ENCODE measurements at places on chromosomes 5 and 9. TPM values are rescaled to one million over a fixed set of nuclear protein-coding genes. Genes with fewer than 3 reads are reported as not detected.
A peak's percentile ranks its signal among the peaks of the same experiment; 100 is the strongest.

The SPINK4 gene
- total RNA-seq, result not detected

DNA sequence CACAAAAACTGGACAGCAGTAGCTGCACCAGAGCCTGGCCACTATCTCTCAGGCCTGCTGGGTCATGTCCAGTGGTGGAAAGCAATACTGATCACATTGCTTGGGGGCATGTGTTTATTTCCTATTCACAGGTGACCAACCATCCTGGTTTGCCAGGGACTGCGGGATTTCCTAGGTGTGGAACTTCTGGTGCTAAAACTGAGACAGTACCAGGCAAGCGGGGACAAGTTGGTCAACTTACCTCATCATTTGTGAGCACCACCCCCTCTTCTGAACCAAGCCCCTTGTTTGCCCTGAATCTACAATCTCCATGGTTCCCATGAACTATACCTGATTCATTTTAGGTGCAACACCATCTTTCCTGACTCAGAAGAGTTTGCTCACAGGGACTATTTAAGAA lies 81.3 kb downstream of the TNC start:
- H3K36me3 ChIP-seq, result no peaks in the 10 kb centered on the region
- H3K27ac ChIP-seq, result no peak overlapping the region
- no peaks in the 10 kb centered on the region for H3K4me1 ChIP-seq
- no peak overlapping the region for H3K4me3 ChIP-seq
- H3K27me3 ChIP-seq, result no peaks in the 10 kb centered on the region

DNA sequence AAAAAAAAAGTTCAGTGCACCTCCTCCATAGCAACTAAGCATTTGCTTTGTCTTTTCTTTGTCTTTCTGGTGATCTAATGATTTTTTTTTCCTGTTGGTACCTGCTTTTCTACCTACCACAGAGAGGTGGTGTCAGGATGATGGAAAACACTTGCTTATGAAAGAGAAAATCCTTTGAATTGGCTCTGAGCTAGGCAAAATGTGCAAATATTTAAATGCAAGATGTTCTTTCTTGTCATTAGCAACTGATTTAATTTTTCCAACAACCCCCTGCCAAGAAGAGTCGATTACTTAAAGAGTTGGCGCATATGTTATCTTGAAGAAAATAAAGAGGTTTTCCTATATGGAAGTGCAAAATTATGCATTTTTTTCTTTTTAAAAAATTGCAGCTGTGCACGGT lies 37.7 kb downstream of the TNC start:
- no peaks in the 10 kb centered on the region for H3K36me3 ChIP-seq
- no peak for DNase-seq
- H3K4me1 ChIP-seq, result no peaks in the 10 kb centered on the region
- H3K27ac ChIP-seq, result no peak overlapping the region
- no peak overlapping the region for H3K4me3 ChIP-seq
- peaks cover 4% of the 10 kb centered on the region for H3K27me3 ChIP-seq

The PTGDS gene
- 4.7 TPM for total RNA-seq

The SLC25A2 gene
- total RNA-seq, result not detected

The MTAP gene
- total RNA-seq, result 0.31 TPM

The CTSL gene
- total RNA-seq, result 76.4 TPM

The DBH gene
- total RNA-seq, result not detected

DNA sequence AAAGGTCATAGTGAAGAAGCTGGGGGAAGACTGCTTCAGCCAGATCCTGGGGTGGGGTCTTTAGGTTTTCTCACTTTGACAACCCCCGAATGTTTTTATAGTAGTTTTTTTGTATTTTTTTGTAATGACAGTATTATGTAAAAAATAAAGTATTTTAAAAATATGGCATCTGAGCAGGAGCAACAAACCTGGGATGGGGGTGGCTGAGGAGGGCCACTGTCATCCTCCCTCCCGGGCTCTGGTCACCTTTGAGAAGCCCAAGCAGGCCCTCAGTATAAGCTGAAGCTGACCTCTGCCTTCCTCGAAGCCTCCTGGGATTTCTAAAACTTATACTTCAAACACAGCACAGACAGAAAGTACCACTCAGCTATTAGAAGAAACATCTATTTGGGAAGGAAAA lies 8.7 kb downstream of the DNAJB5 start:
- peak; percentile 1 for DNase-seq
- H3K4me3 ChIP-seq, result no peak overlapping the region
- peaks cover 45% of the 10 kb centered on the region for H3K4me1 ChIP-seq
- no peaks in the 10 kb centered on the region for H3K27me3 ChIP-seq

The MEIKIN gene
- total RNA-seq, result not detected

GRCh38 chr9:132770770-132771310 lies 100.6 kb downstream of the GTF3C4 start:
- H3K27ac ChIP-seq, result no peak overlapping the region
- H3K4me3 ChIP-seq, result no peak overlapping the region
- no peak for DNase-seq
- no peaks in the 10 kb centered on the region for H3K36me3 ChIP-seq

DNA sequence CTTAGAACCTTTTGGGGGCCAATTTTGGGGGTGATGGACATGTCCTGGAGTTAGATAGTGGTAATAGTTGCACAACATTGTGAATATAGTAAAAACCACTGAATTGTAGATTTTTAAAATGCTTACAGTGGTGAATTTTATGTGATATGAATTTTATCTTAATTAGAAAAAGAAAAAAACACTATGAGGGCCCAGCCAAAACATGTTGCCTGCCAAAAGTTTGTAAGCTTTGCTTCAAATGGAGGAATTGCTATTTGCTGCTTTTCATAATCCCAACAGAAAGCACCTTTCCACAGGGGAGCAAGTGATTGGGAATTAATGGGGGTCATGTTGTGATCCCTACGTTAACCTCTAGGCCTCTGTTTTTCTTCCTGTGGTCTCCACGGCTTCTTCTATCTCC lies 19.1 kb downstream of the TNFAIP8 start:
- DNase-seq, result no peak
- H3K36me3 ChIP-seq, result peaks cover 2% of the 10 kb centered on the region
- H3K27ac ChIP-seq, result no peak overlapping the region

DNA sequence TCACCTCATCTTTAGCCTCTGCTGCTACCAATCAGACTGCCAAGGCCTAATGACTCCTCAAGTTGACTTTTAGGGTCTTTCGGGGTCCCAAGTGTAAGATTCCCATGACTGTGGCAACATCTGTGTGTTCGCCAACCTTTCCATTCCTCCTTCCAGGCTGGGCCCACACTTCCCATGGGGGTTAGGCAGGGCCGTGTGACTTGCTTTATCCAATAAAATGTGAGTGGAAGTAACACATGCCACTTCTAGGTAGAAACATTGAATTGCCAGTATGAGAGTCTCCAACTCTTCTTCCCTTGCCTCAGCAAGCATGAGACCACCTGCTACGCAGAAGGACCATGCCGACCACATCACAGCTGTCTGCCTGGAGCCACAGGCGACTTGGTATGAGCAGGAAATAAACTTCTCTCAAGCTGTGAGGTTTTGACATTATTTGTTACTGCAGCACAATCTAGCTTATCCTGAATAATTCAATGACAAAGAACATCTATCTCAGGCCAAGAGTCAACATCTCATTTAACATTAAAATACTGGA lies 190.4 kb upstream of the IER5L start:
- H3K27me3 ChIP-seq, result no peaks in the 10 kb centered on the region
- H3K27ac ChIP-seq, result no peak overlapping the region
- no peaks in the 10 kb centered on the region for H3K36me3 ChIP-seq
- H3K4me3 ChIP-seq, result no peak overlapping the region
- H3K4me1 ChIP-seq, result no peaks in the 10 kb centered on the region
- DNase-seq, result no peak

The C9 gene
- total RNA-seq, result 0.51 TPM

The SHOC1 gene
- total RNA-seq, result not detected

GRCh38 chr5:123035360-123035917 lies 1.1 kb downstream of the PPIC start:
- H3K4me1 ChIP-seq, result 0 out of 3 replicates have a peak, but pooled peaks cover 2% of the 10 kb centered on the region
- peak overlapping the region; percentile 55 for H3K4me3 ChIP-seq
- H3K27me3 ChIP-seq, result peaks cover 24% of the 10 kb centered on the region
- H3K27ac ChIP-seq, result no peak overlapping the region

The CCL27 gene
- not detected for total RNA-seq

The HINT2 gene
- total RNA-seq, result 34.2 TPM

GRCh38 chr5:121024416-121025311 lies 560.6 kb downstream of the PRR16 start:
- no peak overlapping the region for H3K4me3 ChIP-seq
- no peaks in the 10 kb centered on the region for H3K27me3 ChIP-seq
- H3K27ac ChIP-seq, result no peak overlapping the region
- H3K4me1 ChIP-seq, result no peaks in the 10 kb centered on the region

DNA sequence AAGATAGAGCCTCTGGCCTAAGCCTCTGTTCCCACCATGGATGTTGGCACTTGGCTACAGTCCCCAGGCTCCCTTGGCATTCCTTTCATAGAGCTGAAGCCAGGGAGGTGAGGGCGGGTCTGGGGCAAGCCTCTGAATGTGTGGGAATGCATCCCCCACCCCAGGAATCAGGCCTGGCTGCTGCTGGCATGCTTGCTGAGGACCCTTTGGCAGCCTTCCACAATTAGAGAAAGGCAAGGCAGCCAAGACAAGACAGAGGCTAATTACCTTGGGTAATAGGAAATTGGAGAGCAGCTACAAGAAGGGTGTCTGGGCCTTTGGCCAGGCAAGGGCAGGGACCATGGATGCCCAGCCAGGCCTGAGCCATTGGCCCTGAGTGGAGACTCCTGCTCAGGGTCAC lies 204.4 kb upstream of the TRIM32 start:
- no peaks in the 10 kb centered on the region for H3K27me3 ChIP-seq
- H3K27ac ChIP-seq, result no peak overlapping the region
- no peaks in the 10 kb centered on the region for H3K36me3 ChIP-seq
- H3K4me3 ChIP-seq, result no peak overlapping the region
- DNase-seq, result no peak

DNA sequence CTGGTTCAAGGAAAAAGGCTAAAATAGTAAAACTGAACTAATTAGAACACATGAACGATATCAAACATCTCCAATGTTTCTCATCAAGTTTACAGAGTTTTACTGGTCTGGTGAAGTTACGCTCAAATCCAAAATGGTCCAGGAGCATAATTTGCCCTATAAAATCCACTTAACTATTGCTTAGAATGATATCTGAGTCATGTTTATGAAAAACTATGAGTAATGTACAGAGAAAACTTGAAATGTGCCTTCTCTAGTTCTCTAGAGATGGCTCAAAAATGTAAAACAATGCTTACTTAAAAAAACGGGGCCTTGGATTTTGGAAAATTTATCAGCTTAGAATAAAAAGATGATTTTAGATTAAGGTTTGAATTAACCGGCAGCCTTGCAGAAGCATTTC lies 108.1 kb downstream of the FBXW11 start:
- H3K36me3 ChIP-seq, result peaks cover 16% of the 10 kb centered on the region
- no peak for DNase-seq
- no peak overlapping the region for H3K4me3 ChIP-seq
- H3K27ac ChIP-seq, result no peak overlapping the region

DNA sequence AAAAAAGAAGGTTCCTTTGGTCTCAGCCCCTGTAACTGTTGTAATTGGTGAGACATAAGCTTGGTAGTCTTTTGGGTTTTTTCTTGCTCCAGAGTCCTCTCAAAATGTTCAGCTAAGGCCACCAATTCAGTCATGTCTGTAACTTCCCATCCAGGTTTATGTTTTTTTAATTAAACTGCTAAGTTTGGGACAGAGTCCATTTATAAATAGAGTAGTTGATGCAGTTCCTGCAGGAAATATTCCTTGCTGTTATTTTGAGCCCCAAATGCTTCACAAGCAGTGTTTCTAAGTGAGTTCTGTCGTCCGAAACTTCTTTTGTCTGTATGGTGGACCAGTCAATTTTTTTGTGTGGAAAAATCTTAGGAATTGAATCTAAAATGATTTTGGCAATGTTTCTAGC lies 155.0 kb downstream of the AOPEP start:
- no peaks in the 10 kb centered on the region for H3K36me3 ChIP-seq
- H3K27me3 ChIP-seq, result no peaks in the 10 kb centered on the region
- peaks cover 14% of the 10 kb centered on the region for H3K4me1 ChIP-seq
- DNase-seq, result no peak
- H3K4me3 ChIP-seq, result no peak overlapping the region
- H3K27ac ChIP-seq, result no peak overlapping the region

DNA sequence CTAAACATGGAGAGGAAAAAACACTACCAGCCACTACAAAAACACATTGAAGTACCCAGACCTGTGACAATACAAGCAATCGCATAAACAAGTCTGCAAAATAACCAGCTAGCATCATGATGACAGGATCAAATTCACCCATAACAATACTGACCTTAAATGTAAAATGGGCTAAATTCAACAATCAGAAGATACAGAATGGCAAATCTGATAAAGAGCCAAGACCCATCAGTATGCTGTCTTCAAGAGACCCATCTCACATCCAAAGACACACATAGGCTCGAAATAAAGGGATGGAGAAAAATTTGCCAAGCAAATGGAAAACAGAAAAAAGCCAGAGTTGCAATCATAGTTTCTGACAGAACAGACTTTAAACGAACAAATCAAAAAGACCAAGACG lies 294.4 kb downstream of the MEF2C start:
- no peak for DNase-seq
- H3K27ac ChIP-seq, result no peak overlapping the region
- no peaks in the 10 kb centered on the region for H3K27me3 ChIP-seq
- no peaks in the 10 kb centered on the region for H3K4me1 ChIP-seq
- H3K4me3 ChIP-seq, result no peak overlapping the region
- no peaks in the 10 kb centered on the region for H3K36me3 ChIP-seq

The FAM153A gene
- not detected for total RNA-seq

DNA sequence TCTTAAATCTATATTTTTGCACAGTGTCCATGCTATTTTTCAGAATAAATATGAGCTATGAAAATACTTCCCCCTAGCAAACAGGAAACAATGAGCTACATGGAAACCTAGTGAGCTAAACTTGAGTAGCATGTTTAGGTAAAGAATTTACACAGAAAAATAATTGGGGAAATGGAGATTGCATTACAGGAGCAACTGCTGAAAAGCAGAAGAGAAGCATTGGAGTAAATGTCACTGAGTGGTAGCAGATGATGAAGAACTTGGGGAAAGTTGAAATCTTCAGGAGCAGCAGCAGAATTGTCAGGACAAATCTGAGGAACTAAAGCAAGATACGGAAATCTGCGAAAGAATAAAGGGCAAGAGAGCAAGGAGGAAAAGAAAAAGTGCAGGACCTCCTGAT lies 610.3 kb downstream of the TLE1 start:
- H3K4me1 ChIP-seq, result no peaks in the 10 kb centered on the region
- no peak overlapping the region for H3K4me3 ChIP-seq
- no peaks in the 10 kb centered on the region for H3K36me3 ChIP-seq
- H3K27ac ChIP-seq, result no peak overlapping the region
- H3K27me3 ChIP-seq, result no peaks in the 10 kb centered on the region

- no peaks in the 10 kb centered on the region for H3K27me3 ChIP-seq
- H3K27ac ChIP-seq, result no peak overlapping the region
- no peak overlapping the region for H3K4me3 ChIP-seq
- DNase-seq, result no peak
- no peaks in the 10 kb centered on the region for H3K36me3 ChIP-seq
Measured at GRCh38 chr5:83632874-83633273, 87.8 kb downstream of the HAPLN1 start.

GRCh38 chr9:15137658-15138356 lies 169.2 kb downstream of the TTC39B start:
- no peaks in the 10 kb centered on the region for H3K4me1 ChIP-seq
- H3K36me3 ChIP-seq, result no peaks in the 10 kb centered on the region
- H3K4me3 ChIP-seq, result no peak overlapping the region
- H3K27ac ChIP-seq, result no peak overlapping the region

Measured in K562 (cell line).